AG08395 (cell line): ENCODE measurements at places on chromosomes 1 and 21.

- DNase-seq = no peak
These were observed 504 bp downstream of the DHRS3 start for GRCh38 chr1:12617511-12617900.

DNA sequence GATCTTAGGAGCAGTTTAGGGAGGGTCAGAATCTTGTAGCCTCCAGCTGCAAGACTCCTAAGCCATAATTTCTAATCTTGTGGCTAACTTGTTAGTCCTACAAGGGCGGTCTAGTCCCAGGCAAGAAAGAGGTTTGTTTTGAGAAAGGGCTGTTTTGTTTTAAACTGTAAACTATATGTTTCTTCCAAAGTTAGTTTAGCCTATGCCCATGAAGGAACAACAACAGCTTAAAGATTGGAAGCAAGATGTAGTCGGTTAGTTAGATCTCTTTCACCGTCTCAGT is 62.0 kb downstream of the SLC16A1 start:
- DNase-seq = no peak

DNA sequence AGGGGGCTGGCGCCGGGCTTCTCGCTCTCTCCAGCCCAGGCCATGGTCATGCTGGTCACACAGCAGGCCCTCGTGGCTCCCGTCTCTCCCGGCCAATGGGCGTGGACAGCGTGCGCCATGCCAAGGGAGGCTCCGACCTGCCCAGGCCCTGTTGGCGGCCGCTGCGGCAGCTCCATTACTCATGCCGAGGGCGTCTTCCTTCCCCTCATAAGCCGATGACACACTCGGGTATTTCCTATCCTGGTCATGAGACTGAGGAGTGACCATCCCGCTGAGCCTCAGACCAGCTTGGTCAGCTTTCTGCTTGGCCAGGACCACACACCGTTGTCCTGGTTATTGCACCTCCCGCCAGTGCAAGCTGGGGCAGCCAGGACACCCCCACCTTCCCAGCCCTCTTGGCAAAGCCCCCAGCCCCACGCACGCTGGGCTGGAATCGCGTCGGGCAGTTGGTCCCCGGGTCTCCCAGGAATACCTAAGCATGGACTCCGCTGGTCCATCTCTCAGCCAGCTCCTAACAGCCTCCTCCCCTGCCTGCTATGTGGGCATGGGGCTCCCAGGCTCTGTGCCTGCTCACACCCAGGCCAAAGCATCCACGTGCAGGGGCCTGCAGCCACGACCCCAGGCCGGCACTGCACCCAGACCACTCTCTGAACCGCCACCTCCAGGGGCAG is 49.8 kb downstream of the ARHGEF16 start:
- peak; percentile 98 for DNase-seq

- DNase-seq = no peak
These were observed 2.8 kb downstream of the HES4 start for GRCh38 chr1:996851-997712.

DNA sequence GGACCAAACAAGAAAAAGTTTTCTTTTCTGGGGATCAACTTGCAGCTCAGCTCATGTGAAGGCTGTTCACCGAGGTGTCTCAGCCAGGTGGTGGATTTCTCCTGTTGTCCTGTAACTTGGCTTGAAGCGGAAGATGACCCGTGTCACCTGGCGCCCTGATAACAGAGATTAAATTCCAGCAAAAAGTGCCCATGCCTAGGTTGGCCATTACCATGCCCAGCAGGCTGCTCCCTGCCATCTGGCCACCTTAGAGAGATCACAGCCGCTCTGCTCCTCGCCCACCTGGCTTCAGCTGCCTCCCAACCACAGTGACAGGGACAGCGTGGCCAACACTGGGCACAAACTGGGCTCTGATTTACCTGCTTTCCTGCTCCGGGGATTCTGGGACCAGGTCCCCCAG is 149.5 kb downstream of the ZBTB18 start:
- no peak for DNase-seq

GRCh38 chr1:201530741-201531531 is 8.0 kb upstream of the NAV1 start:
- DNase-seq = peak; percentile 94

DNA sequence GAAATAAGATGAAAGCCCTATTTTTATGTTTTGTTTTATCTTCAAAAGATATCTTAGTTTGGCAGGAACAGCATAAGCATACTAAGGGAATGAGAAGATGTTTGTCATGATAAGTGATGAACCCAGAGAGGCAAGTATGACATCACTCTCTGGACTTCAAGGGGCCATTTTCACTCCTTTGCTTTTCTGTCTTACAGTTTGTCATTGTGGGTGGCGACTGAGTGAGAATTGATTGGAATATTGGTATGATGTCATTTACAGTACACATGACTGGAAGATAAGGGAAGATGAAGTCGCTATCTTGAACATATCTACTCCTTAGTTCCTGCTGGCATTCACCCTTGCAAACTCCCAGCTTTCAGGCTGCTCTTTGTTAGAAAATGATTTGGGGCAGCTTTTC is 258.1 kb upstream of the RAB4A start:
- no peak for DNase-seq

DNA sequence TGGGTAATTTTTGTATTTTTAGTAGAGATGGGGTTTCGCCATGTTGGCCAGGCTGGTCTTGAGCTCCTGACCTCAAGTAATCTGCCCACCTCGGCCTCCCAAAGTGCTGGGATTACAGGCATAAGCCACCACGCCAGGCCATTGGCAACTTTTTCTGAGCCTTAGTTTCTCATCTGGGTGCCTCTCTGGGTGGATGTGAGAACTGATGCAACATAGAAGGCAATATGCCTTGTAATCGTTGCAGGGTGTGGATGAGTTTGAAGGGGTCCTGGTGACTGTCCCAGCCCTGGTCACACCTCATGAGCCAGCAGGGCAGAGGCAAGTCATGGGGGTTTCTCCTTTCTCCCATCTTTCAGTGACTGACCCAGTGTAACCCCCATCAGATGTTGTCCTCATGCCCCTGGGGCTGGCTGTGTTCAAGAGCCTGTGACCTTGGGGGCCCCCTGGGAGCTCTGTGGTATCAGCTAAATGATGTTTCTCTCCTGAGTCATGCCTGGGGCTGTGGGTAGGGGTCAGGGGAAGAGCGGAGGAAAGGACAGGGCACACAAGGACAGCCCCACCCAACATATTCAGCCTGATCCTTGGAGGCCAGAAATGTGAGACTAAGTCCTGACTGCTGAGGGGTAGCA is 3.6 kb downstream of the COL9A2 start:
- no peak for DNase-seq

DNA sequence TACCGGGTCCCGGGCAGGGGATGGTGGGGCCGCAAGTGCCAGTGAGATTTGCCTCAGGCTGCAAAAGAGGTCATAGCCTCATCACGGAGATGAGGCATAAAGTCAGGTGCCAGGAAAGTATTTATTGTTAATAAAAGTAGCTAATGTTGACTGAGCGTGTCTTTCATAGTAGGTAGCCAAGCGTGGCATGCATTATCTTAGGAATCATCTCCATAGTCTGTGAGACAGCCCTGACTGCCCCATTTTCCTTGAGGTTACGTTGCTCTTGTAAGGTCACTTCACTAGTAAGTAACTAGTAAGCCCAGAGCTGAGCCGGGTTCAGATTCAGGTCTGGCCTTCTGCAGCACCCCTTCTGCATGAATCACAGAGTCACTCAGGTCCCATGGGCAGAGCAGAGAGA is 174.2 kb downstream of the CAMTA1 start:
- no peak for DNase-seq

- DNase-seq = no peak
These were observed 33.8 kb downstream of the PEX14 start for GRCh38 chr1:10508511-10508951.

DNA sequence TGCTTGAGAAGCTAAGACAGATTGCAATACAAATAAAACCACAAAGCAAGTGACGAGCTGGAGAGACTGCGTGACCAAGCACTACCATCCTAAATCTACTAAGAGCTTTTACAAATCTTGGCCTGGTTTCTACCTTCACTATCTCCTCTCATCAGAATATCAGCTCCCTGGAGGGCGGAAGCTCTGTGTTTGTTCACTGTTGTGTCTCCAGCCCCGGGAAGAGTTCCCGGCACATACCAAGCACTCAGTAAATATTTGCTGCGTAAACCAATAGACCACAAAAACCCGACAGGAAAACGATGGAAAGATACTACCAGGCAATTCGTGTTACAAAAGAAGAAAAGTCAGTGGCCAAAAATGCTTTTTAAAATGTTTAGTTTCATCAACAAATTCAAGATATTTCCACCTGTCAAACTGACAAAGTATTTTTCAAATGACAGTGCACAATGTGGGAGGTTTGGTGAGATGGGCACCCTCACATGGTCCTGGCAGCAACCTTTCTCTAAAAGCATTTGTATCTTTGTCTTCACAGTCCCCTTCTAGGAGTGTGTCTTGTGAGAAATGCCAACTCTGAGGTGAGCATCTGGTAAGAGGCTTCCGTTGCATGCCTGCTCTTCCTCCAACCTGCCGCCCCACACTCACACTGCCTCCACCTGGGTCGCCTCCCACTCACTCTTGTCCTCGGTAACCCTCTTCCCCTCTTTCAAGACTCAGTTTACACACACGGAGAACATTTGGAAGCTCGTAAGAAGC is 34.7 kb downstream of the SLC1A7 start:
- peak; percentile 83 for DNase-seq

DNA sequence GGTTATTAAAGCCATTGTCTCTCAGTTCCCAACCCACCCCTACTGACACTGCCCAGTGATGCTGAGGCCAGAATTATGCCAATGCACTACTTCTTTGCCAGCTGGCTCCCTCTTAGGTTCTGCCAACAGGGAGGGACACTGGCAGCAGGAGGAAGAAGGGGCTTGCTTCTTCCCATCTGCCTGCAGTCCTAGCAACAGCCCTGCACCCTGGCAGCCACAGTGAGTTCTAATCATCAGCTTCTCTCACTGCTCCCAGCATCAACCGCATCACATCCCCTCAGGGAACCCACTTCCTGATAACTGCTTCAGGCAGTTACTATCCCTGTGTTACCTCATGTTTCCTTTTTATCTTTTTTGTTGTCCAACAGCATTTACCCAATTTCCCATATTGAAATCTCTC is 86.2 kb downstream of the UBR4 start:
- DNase-seq = no peak

DNA sequence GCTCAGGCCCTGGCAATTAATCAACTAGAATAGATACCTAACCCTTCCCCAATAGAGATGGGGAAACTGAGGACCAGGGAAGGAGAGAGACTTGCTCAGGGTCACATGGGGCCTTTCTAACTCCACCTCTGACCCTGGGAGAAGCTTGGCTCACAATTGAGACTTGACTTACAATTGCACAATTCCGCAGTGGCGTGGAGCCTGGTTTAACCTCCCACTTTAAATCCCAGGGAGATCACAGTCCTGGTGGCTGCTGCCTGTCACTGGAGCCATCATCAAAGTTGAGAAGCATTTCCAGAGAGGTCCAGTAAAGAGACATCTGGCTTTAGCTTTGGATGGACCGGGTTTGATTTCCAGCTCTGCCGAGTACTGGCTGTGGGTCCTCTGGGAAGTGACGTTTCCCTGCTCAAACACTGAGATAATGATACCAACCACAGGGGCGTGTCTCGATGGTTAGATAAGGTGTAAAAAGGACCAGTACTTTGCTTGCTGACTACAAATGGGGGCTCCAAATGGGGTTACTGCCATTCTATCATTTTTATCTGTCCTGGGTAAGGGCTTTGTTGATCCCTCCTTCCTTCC is 39.3 kb downstream of the TRIM62 start:
- no peak for DNase-seq

GRCh38 chr1:24955161-24955560 is 25.1 kb upstream of the RUNX3 start:
- peak; percentile 57 for DNase-seq

GRCh38 chr1:114008993-114009392 is 29.7 kb downstream of the OLFML3 start:
- DNase-seq = no peak

DNA sequence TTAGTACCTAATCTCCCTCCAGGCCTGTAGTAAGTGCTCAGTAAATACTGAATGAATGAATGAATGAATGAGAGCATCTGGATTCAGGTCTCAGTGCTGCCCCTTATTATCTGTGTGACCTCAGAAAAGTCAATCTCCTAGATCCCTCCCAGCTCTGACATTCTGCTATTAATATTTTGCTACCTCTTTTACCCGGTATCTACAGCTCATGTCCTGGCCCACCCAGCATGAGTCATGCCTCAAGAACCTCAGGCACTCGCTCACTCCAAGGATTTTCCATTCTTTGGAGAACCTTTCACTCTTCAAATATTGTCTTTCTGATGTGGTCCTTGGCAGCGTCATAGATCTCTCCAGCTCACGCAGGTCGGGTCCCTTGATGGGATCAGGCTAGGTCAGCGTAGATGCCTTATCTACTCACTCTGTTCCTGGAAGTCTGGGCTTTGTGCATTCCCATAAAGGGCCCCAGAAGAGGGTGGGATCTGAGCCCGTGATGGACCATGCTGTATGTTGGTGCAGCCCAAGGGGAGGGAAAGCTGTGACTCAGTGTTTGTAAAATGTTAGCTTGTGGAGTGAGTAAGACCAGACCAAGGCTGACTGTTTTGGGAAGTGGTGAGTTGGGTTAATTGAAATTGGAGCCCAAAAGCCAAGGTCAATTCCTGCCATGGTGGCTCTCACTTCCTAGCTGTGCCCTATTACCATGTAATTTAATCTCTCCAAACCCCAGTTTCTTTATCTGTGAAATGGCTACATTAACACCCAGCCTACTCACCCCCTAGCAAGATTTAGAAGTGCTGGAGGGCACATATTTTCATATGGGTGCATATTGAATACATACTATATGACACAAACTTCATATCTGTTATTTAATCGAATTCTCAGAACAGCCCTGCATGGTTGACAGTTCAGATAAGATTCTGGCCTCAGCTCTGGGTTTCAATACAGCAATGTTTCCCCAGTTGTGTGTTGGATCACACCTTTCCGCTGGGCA is 214.1 kb upstream of the USP24 start:
- DNase-seq = peak; percentile 94
